ENCODE measurements at places on chromosomes 7 and 10.

GRCh38 chr10:126663880-126664279 is 6.6 kb downstream of the C10orf90 start:
- DNase-seq, result no peak

GRCh38 chr7:157370742-157371141 is 33.9 kb downstream of the DNAJB6 start:
- DNase-seq, result no peak

- DNase-seq, result no peak
Observed at GRCh38 chr7:156472267-156472666, 168.3 kb upstream of the RNF32 start.

- DNase-seq, result no peak
Observed at GRCh38 chr10:44245601-44245938, 139.3 kb downstream of the CXCL12 start.

DNA sequence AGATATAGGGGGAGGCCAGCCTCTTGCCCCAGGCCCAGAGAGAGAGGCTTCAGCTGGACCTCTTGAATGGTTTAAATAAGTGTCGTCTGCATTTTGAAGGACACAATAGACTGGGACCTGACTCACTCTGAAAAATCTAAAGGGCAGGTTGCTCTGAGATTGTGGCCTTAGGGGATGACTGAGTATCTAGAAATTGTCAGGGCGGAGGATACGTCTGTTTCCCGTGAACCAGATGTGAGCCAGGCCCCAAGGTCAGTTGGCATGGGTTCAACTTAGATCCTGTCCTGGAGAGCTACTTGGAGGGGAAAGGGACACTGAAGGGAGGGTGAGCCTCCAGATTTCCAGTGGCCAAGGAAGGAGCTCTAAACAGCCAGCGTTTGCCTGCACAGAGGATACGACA is 110.2 kb downstream of the CHN2 start:
- DNase-seq, result no peak

DNA sequence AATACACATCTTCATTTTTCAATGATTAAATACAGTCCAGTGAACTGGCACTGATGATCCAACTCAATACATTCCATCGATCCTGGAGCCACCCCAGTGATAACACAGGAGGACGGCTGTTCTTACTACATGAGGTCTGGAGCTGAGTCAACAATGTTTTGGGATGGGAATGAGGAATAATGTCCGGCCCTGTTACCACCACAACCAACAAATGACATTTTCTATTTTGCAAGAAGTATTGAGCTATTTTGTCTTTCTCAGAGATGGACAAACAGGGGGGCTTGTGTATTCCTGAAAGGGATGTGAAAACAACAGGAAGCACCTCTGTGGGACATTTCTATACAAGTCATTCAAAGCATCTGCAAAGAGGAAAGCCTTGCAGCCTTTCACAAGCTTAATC is 249.2 kb downstream of the PARD3 start:
- DNase-seq, result no peak

All from GM10248 (cell line).